ENCODE measurements at places on chromosomes 5 and 9.
A peak's percentile ranks its signal among the peaks of the same experiment; 100 is the strongest.

GRCh38 chr9:83185488-83186154 lies 122.7 kb upstream of the RASEF start:
- H3K4me1 ChIP-seq: peaks cover 4% of the 10 kb centered on the region
- no peak overlapping the region for H3K27ac ChIP-seq
- no peak overlapping the region for H3K4me3 ChIP-seq

DNA sequence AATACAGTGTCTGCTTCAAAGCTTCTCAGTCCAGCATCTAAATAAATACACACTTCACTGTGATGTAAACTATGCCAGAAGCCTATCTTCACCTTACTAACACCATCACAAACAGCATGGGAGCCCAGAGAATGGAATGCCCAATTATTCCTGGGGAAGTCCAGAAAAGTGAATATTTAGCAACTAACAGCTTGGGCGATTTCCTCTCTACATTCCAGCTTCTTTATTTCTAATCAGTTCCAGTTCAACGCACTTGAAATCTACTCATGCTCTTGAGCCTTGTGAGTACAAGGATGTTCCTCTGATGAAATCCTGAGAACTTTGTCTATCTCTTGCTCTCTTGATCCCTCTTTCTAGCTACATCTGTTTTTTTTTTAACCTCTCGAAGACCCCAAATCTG lies 100.4 kb upstream of the C9orf72 start:
- no peak overlapping the region for H3K4me3 ChIP-seq
- H3K4me1 ChIP-seq: no peaks in the 10 kb centered on the region
- H3K36me3 ChIP-seq: no peaks in the 10 kb centered on the region
- no peak overlapping the region for H3K27ac ChIP-seq

DNA sequence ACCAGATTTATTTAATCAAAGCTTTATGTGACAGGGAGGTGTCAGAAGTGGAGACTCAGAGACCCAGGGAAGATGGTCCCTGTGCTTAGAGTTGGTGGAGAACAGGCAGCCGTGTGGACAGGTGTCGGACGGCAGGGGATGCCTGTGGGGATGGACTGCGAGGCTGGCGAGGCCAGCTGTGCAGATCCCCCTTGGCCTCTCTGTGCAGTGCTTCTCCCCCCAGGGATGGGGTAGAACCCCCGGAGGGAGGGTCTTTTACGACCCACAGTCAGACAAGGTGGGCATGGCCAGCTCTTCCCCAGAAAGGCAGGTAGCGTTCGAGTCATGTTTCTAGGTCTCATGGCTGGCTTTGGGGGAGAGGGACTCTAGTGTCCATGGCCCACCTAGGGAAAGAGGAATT lies 4.7 kb upstream of the SLC2A6 start:
- no peak overlapping the region for H3K27ac ChIP-seq
- H3K4me1 ChIP-seq: peaks cover 7% of the 10 kb centered on the region
- no peaks in the 10 kb centered on the region for H3K36me3 ChIP-seq
- no peaks in the 10 kb centered on the region for H3K27me3 ChIP-seq
- no peak overlapping the region for H3K4me3 ChIP-seq

DNA sequence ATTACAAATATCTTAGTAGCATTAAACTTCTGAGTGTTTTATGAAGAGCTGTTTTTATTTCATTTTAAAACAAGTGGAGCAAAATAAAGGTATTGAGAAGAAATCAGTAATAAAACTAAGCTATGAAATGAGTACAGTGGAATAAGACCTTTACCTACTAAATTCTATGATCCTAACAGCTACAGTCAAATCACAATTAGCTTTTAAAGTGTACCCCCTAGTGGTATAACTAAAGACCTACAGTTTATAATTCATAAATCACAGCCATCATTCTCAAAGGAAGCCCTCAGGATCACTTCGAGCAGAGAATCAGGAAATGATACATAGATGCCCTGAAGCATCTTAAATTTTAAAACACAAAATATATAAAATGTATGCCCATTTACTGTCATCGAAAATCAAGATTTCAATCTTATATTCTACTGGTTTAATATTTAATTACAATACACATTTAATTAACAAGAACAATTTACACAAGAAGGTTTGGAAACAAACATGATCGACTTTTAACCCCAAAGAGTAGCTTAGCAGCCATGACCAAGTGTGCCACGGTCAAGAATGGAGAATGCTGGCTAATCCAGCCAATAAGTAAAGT lies 12.3 kb downstream of the CCNH start:
- H3K4me1 ChIP-seq: no peaks in the 10 kb centered on the region
- H3K4me3 ChIP-seq: no peak overlapping the region
- no peaks in the 10 kb centered on the region for H3K27me3 ChIP-seq
- H3K27ac ChIP-seq: no peak overlapping the region
- H3K36me3 ChIP-seq: peaks cover 8% of the 10 kb centered on the region

DNA sequence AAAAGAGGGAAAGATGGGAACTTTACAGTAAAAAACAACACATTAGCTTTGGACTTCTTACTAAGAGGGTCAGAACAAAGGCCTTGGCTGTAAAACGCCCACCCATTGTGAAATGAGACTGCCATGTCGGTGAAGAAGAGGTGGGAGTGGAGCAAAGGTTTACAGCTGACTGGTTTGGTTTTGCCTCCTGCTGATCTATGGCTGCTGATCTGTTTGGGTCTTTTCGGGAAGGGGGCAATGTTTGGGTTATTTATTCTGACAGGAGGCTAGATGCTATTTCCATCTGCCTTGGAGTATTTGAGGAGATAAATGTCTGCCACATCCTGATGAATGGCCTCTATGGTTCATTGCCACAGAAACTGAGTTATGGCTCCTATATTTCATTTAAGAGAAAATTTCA lies 408.7 kb downstream of the TLE4 start:
- no peaks in the 10 kb centered on the region for H3K36me3 ChIP-seq
- H3K27ac ChIP-seq: no peak overlapping the region
- H3K4me3 ChIP-seq: no peak overlapping the region
- H3K4me1 ChIP-seq: peaks cover 10% of the 10 kb centered on the region
- H3K27me3 ChIP-seq: no peaks in the 10 kb centered on the region
- DNase-seq: no peak

- no peak overlapping the region for H3K27ac ChIP-seq
- no peaks in the 10 kb centered on the region for H3K36me3 ChIP-seq
- H3K4me1 ChIP-seq: no peaks in the 10 kb centered on the region
Observed at GRCh38 chr5:168262042-168262743, 29.3 kb upstream of the WWC1 start.

DNA sequence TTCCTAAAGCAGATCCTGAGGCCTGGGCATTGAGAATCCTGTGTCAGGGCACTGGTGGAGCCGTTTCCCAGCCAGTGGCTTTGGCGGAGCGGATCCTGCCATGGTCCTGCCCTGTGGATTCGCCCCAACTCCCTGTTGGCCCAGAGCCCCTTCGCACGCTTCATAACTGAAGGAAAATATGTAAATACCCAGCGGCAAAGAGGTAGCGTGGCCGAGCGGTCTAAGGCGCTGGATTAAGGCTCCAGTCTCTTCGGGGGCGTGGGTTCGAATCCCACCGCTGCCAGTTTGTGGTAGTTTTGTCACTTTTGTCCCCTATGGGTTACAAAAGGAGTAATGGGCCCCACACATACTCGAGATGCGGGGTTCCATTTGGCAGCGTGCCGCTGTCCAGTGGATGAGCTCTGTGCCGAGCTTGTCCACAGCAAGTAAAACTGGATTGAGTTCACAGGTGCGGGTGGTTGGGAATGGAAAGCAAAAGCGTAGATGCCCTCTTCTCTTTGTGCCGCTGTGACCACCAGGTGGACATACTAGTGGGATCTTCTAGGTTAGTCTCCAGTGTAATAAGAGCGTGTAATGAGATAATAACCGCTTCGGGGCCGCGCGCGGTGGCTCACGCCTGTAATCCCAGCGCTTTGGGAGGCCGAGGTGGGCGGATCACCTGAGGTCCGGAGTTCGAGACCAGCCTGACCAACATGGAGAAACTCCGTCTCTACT lies 17.3 kb downstream of the TRIM7 start:
- peak; percentile 77 for DNase-seq
- peak overlapping the region; percentile 67 for H3K4me3 ChIP-seq
- H3K4me1 ChIP-seq: peaks cover 10% of the 10 kb centered on the region
- peak overlapping the region; percentile 91 for H3K27ac ChIP-seq
- no peaks in the 10 kb centered on the region for H3K36me3 ChIP-seq
- no peaks in the 10 kb centered on the region for H3K27me3 ChIP-seq

DNA sequence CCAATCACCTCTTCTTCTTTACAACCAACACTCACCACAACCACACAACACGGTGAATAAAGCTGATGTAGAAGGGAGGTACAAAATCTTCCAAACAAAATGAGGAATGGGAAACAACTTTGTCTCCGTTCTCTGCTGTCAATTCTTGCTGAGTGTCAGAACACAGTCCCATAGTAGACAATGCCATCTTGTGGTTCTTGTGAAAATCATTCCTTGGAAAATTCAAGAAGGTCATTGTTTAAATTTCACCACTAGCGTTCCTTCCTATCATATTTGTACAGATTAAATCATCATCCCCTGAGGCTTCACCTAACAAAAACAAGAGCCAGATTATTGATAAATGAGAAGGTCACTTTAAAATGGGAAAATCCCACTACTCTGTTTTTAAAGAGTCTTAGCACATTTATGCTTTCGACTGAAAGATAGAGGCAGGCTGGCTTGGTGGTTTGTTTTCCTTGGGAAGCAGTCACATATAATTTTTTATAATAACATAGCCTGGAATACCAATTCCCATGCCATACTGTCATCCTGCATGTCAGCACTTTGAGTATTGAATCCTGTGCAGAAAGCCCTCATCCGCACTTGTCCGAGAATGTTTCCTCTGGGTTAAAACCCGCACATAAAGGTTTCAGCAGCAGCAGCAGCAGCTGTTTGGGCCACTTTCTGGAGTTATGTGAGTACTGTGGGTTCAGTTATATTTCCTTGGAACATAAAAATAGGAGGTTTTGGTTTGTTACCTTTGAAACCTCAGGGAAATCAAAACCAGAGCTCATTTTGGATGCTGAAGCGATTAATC lies 395.0 kb upstream of the SMARCA2 start:
- H3K4me3 ChIP-seq: no peak overlapping the region
- no peak for DNase-seq
- H3K4me1 ChIP-seq: no peaks in the 10 kb centered on the region
- no peak overlapping the region for H3K27ac ChIP-seq

Measured in tibial nerve (tissue), 4 donors.